ENCODE measurements at places on chromosomes 11 and 22.
A peak's percentile ranks its signal among the peaks of the same experiment; 100 is the strongest.

DNA sequence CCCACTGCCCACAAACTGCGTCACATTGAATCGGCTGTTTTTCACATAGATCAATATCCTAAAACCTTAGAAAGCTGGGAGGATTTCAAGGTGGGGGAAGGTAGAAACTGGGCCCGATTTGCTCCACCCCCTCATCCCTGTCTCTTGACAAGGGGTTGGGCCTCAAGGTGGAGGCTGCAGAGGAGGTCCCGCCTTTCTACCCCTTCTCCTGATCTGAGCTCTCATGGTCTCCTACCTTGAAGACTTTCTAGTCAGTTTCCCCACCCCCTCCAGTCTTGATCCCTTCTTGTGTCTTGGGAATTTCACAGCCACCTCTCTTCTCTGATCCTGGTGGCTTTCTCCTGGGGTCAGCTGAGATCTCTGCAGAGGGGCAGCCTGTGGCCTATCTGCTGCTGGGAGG lies 4.5 kb upstream of the STARD10 start:
- DNase-seq: no peak

DNA sequence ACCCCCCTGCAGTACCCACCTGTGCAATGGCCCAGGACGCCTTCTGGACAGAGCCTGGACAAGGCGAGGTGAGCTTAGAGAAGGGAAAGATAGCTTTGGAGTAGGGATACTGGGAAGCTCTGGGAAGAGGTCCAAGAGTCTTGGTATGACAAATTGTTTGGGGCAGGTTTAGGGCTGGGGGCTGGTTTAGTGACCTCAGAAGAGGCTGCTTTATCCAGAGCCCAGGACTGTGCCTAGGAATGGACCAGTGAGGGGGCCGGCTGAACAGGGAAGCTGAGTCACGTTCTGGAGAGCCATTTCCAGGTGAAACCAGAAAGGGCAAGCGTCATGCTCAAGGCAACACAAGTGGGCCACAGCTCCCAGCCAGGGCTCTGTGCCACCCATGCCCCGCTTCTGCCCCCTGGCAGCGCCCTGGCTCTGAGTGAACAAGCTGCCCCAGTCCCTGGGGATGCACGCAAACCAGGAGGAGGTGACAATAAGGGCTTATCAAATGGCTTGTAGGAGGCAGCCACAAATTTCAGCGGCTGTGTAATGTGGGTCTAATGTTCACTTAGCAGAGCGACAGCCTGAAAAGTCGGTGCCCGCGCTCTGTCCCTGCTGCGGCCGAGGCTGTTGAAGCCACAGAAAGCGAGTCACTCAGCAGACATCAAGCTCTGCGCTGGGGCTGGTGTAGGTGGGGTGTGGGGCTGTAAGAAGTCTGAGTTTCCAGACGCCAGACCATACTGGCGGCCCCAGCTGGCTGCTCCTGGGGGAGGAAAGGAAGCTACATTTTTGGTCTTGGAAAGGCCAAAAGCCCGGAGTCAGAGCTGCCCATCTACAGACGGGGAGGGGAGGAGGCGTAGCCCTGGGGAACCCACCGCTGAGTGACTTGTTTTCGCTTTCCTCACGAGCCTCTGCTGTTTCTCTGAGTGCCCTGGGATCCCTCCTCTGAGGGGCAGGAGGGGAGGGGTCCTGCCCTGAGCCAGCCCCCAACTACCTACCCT lies 18.3 kb upstream of the SYT7 start:
- DNase-seq: no peak

GRCh38 chr11:96161307-96162089 lies 181.5 kb downstream of the MAML2 start:
- no peak for DNase-seq

DNA sequence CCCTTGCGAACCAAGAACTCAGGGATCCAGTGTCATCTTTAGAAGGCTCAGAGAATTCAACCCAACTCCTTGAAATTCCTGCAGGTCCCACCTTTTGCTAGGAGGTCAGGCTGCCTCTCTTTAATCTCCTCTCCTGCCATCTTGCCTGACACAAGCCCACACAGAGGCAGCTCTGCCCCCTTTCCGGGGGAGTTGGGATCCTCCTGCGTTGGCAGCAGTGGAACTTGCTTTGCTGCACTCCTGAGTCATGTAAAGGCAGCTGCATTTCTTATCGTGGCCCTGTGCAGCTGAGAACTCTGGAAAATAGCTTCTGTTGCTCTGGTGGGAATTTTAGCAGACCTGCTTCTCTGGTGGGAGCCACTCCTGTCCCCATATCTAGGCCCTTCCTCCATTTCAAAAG lies 142.3 kb upstream of the TBCEL start:
- no peak for DNase-seq

DNA sequence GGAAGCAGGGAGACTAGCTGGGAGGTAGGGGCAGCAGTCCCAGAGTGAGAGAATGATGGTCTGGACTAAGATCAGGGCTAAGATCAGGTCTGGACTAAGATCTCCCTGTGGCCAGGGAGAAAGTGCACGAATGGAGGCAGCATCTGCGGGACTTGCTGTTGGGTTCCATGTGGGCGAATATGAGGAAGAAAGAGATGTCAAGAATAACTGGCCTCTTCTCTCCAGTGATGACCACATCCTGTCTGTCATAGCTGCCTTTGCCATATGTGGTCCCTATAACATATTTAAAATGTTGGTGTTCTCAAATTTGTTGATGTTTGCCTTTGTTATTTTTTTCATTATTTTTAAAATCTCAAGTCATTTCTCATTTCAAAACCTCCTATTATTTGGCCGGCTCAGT lies 27.4 kb upstream of the CXCR5 start:
- no peak for DNase-seq

GRCh38 chr11:81870066-81870412 lies 863.6 kb downstream of the FAM181B start:
- no peak for DNase-seq

- no peak for DNase-seq
Observed at GRCh38 chr22:17167486-17167885, 8.4 kb upstream of the HDHD5 start.

DNA sequence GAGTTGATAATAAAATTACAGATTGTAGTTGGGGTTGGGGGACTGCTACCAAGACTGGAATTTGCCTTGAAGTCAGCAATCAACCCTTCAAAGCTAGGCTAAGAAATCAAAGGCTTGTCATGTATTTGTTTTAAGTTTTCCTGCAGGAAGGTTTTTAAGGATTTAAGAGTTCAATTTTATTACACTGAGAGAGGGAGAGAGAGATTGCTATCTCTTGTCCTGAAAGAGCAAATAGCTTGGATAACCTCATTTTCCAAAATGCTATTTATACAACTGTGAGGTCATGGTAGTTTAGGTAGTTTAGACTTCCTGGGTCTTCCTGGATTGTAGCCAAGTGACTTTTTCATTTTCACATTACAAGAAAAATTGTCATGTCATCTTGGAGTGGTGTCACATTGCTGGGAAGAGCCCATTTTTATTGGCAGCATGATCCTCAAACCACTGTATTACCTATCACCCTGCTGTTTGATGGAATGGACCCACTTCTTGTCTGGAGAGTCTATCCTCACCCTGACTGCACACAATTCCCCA lies 10.1 kb upstream of the PRSS23 start:
- no peak for DNase-seq

DNA sequence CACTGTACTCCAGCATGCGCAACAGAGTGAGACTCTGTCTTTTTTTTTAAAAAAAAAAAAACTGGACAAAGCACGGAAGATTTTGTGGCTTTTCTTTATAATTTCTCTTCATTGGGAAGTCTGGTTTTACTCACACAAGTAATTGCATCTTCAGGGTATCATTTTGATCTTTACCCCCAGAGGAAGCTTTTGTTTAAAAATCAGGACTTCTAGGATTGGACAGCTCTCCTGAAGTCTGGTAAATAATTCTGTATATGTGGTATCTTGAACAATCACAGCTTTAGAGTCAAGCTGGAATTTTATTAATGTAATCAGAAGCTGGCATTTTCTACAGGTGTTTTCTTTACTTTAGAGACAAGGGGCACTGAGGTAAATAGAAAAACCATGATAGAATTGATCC lies 208.1 kb upstream of the NARS2 start:
- DNase-seq: no peak

- DNase-seq: peak; percentile 64
Observed at GRCh38 chr11:64355078-64355940, 3.7 kb upstream of the RPS6KA4 start.

- no peak for DNase-seq
Observed at GRCh38 chr11:1437500-1437899, 47.8 kb downstream of the BRSK2 start.

- DNase-seq: no peak
Observed at GRCh38 chr11:22431106-22431505, 92.9 kb downstream of the SLC17A6 start.

DNA sequence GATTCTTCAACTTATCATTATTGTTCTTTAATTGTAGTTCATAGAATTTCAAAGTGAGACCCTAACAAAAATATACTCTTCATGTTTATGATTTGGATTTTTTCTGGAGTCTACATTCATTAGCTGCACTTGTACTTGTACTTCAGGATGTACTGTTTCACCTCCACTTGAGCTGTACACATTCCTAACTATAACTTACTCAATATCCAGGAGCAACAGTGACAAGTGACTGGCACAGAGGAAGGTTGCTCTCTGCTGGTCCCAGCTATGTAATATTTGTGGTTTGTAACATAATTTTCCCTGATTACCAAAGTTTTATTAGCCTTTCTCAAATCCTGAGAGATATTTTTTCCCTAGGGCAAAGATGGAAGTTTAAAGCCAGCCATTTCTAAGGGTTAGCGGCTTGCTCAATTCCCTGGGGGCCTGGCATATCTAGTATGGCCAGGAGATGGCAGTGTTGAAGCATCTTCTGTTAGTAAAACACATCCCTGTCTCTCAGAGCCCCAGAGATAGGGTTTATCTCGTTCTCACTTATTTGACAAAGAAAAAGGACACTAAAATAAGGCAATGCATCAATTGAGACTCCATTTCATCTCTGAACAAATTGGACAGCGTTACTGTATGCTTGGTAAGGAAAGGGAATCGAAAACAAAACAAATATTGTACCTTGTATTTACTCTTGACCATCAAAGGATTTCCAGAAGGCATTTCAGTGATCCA lies 14.2 kb downstream of the OR52A5 start:
- DNase-seq: peak; percentile 67

DNA sequence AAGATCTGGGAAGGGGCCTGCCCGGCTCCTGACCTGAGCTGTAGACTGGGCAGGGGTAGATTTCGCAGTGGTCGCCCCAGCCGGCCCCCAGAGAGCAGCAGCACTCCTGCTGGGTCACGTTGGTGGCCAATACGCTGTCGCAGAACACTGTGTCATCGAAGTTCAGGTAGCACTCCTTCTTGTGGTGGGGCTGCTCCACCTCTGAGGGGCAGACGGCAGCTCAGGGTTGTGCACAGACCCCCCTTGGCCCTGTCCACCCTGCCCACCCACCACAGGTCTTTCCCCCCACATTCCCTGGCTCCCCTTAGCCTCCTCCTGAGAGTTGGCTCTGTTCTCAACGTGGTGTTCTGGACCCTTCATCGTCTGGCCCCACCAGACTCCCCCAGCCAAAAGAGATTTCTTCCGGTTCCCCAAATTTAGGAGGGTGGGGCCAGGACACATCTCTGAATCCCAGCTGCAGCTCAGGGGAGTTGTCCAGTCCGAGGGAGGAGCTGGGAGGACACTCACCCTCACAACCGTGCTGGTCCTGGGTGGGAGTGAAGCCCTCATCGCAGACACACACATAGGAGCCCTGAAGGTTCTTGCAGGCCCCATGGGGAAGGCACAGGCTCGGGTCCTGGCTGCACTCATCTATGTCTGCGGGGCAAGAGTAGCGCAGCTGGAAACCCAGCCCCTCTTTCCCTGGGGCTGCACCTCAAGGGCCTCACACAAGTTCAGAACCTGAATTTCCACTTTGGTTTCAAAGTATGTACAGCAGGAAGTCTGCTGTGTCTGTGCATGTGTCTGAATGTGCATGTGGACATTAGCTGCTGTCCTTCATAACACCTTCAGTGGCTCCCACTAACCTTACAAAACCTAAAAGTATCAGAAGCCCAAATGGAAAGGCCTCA lies 16.5 kb downstream of the SCYL1 start:
- DNase-seq: no peak

DNA sequence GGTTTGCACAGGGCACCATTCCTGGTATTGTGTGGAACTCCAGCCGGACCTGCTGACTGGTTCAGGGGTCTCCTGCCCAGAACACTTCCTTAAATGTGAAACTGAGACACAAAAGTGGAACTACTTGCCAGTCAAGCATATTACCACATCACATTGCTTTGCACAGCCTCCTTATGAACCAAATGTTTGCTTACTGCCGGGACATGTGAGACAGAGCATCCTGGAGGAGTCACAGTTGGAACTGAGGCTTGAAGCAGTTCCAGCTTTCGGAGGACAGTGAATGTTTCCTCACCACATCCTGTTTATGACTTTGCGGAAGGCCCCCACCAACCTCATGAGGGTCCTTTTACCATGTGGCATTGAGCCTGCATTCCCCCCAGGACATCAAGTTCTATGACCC lies 105.8 kb upstream of the ARHGAP42 start:
- DNase-seq: no peak

GRCh38 chr11:75924966-75925784 lies 110.2 kb downstream of the UVRAG start:
- DNase-seq: no peak

DNA sequence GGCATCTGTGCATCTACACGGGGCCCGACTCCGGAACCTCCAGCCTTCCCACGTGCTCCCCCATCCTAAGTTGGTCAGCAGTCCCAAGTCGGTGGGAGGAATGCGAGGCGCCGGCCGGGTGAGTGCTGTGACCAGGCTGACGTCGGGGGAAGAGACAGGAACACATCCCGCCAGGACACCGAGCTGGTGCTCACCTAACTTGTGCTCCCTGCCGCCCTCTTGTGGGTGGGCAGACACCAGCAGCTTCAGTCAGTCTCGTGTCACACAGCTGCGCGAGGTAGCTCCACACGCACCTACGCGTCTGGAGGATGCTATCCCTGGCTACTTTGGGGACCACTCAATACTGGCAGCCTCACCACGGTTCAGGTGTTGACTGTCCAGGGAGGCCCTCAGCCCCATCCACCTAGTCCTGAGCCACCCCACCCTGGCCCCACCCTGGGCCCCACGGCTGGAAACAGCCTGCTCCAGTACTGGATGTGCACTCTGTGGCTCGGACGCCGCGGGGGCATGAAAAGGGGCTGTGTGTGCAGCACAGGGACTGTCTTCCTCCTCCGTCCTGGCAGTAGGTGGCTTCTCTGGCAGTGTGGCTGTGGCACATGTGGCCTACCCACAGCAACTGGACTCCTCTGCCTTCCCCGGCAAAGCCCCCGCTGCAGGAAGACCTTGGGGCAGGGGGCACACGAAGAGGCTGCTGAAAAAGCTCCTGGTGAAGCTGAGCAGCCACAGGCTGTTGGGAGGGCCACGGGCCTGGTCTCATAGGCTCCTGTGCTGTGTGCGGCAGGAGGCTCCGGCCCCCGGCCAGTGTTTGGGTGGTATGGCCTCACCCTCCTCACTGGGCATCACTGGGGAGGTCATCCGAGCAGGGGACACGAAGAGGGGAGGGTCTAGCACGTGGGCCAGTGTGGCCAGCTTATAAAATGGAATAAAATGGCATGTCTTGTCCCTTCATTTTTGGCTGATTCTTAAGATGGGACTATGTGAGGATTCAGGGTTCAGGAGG lies 11.2 kb upstream of the BID start:
- DNase-seq: peak; percentile 83

GRCh38 chr11:35116245-35116644 lies 22.7 kb upstream of the CD44 start:
- DNase-seq: no peak
